SJCRH30 (cell line): ENCODE measurements at places on chromosomes 3 and 15.
A peak's percentile ranks its signal among the peaks of the same experiment; 100 is the strongest.

- DNase-seq, result no peak
Measured at GRCh38 chr3:35800960-35801459, 161.7 kb downstream of the ARPP21 start.

DNA sequence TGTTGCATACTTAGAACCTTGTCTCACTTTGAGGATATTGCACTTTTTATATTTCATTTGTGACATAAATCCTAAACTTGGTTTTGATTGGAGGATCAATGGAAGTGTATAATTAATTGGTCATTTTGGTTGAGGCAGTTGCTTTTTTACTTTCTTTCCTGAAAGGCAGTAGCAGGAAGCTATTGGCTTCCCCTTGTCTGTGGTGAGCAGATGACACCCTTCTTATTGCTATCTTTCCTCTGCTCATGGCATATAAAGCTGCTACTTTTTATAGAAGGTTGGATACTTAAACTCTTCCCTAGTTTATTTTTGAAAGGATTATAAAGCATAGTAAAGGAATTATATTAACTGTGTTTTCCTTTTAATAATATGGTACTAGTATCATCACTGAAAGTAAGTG, 28.6 kb downstream of the FAM98B start:
- DNase-seq, result no peak

DNA sequence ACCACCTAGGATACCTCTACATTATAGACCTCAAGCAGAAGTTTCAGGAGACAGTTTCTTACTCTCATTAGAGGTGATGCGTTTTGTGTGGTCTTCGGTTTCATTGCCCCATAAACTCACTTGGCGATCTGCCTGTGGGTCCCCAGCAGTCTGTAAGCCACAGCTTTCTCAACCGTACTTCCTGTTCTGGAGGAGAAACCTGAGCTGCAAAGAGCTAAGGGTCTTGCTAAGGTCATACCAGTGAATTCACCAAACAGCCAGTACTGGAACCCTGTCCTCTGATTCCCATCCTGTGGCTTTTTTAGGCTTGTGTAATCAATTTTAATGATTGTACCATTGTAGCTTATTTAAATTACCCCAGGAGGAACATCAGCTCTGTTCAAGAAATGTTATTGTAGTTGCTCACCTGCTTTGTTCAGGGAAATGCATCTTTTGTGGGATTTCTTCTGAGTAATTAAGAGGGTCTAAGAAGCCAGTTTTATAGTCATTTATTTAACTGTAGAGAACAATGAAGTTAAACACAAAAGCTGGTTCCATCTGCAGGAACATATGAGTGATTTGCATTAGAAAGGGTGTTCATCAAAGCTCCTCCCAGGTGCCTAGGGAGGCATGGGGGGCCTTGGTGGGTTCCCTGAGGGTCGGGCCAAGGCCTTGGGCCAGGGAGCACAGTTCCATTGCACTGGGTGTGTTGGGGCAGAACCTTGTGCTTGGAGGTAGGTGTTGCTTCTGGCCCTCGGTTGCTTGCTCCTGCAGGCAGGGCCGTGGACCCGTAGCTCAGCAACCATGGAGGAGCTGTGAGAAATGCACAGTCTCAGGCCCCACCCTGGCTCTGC, 69.6 kb downstream of the APBA2 start:
- peak; percentile 82 for DNase-seq

DNA sequence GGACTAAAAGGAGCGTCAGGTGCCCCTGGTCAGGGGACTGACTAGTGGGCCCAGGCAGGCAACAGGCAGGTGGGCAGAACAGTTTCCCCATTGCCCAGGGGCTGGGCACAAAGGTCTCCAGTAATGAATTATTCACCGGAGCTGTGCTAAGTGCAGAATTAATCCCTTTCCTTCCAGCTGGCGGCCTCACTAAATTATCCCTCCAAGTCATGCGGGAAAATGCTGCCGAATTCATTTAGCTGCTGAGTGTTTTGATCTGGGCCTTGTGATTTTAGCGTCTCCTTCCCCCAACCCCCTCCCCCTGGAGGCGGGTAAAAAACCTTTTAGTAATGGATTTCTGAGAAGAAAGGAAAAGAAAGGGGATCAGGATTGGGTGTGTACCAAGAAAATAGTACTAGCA, 47.2 kb downstream of the CCDC33 start:
- DNase-seq, result no peak

GRCh38 chr3:80050826-80051601, 283.2 kb upstream of the ROBO1 start:
- DNase-seq, result no peak

DNA sequence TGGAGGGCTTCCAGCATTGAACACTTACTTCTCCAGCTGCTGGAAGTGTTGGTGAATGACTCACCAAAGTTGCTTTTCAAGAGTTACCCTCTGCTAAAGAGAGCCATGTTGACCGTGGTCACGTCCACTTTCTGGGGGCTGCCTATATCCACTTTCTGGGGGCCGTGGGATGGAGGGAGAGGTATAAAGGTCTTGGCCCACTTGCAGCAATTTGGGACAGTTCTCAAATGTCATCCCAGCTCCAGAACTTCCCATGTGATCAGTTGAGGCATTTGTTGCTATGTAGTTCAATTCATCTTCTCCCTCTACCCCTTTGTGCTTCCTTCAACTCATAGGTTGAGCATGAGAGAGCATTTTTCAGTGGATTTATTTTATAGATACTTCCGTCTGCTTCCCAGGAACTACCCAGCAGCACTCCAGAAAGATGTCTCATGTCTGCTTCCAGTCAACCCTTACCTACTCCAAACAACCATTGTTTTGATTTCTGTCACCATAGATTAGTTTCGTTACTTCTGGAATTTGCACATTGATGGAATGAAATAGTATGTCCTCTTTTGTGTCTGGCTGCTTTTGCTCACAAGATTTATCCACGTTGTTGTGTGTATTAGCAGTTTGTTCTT, 130.6 kb downstream of the TCF12 start:
- no peak for DNase-seq

- DNase-seq, result no peak
Measured at GRCh38 chr3:77620009-77620408, 580.1 kb downstream of the ROBO2 start.

DNA sequence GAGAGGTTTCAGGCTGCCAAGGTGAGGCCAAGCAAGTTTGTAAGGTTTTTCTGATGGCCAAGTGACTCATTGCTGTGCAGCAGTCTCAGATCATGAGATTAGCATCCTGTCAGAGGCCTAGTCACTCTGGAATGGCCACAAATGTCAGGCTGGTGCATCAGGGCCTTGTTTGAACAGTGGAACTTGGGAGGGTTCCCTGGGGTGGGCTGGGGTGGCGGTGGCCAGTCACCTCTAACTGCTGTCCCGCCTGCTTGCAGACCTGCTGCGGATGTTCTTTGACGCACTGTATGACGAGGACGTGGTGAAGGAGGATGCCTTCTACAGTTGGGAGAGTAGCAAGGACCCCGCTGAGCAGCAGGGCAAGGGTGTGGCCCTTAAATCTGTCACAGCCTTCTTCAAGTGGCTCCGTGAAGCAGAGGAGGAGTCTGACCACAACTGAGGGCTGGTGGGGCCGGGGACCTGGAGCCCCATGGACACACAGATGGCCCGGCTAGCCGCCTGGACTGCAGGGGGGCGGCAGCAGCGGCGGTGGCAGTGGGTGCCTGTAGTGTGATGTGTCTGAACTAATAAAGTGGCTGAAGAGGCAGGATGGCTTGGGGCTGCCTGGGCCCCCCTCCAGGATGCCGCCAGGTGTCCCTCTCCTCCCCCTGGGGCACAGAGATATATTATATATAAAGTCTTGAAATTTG, 2.8 kb upstream of the FAM131A start:
- no peak for DNase-seq

DNA sequence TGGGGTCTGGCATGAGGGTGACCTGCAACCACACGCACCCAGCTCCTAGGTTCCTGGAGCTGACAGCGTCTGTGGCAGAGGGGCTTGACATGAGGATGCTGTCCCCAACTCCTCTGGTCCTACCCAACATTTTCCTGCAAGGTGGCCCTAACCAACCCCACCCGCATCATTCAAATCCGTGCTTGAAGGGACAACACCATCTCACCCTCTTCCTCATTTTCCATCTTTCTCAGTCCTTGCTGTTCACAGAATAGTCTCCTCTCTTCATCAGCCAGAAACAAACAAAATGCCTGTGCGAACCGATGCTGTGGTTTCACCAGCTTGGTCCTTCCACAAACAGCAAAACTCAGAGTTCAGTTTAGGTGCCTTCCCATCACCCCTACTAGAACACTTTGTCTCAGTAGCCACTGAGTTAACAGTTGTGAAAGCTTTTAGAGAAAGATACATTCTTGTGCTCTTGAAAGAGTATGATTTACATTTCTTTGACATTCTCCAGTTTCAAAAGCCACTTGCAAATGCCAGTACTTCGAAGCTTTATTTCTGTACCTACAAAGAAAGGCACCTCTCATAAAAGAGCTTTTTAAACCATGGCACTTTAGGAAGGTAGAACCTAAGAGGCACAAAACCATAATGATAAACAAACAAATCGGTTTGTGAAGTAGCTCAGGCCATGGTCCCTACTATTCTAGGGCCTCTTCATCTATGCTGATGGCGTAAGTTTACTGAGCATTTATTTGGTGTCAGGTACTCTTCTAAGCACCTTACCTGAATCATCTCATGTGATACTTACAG, 360.1 kb downstream of the SHQ1 start:
- no peak for DNase-seq

DNA sequence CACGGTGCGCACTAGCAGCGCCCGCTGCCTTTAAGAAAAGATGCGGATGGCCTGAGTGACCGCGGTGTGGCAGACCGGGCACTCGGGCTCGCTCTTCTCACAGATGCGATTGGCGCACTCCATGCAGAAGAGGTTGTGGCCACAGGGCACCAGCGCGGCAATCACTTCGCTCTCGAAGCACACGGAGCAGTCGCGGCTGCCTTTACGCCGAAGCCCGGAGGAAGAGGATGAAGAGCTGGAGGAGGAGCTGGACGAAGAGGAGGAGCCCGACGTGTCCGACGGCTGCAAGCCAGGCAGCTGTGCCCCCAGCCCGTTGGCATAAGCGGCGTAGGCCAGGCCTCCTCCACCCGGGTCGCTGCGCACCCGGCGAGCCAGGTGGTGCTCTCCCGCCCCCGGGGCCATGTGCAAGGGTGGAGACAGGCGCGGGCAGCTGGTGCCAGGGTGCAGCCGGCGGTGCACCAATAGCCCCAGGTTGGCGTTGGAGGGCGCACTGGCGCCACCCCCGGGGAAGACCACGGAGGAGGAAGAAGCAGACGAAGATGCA, 2.6 kb downstream of the MEX3B start:
- no peak for DNase-seq

GRCh38 chr3:8182904-8183303, 318.7 kb upstream of the LMCD1 start:
- DNase-seq, result no peak

- no peak for DNase-seq
Measured at GRCh38 chr3:52194485-52195290, 3.3 kb upstream of the ALAS1 start.

DNA sequence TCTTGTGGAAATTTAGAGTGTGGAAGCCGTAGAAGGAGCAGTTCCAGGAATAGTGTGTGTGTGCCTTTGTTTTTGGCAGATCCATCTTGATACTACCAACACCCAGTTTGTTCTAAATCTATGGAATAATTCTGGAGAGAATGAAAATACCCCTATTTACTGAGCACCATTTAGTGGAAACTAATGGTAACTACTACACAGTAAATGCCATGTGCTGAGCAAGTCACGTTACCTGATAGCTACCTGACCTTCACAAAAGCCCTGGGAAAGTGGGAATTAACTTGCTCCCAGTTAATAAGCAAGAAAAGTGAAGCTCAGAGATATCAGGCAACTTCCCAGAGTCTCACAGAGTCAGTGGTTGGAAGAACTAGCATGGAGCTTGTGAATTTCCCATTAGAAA, 137.7 kb downstream of the ARPP21 start:
- DNase-seq, result no peak

DNA sequence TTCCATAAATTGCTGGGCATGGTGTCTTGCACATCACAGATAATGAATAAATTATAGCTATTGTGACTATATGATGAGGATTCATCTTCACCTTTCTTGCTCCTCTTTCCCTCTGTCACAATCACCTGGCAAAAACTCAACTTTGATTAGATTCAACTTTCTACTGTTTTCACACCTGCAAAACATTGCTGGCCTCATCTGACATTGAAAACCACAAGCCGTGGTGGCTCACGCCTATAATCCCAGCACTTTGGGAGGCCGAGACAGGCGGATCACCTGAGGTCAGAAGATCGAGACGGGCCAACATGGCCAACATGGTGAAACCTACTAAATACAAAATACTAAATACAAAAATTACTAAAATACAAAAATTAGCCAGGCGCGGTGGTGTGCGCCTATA, 12.7 kb upstream of the PEX5L start:
- no peak for DNase-seq

DNA sequence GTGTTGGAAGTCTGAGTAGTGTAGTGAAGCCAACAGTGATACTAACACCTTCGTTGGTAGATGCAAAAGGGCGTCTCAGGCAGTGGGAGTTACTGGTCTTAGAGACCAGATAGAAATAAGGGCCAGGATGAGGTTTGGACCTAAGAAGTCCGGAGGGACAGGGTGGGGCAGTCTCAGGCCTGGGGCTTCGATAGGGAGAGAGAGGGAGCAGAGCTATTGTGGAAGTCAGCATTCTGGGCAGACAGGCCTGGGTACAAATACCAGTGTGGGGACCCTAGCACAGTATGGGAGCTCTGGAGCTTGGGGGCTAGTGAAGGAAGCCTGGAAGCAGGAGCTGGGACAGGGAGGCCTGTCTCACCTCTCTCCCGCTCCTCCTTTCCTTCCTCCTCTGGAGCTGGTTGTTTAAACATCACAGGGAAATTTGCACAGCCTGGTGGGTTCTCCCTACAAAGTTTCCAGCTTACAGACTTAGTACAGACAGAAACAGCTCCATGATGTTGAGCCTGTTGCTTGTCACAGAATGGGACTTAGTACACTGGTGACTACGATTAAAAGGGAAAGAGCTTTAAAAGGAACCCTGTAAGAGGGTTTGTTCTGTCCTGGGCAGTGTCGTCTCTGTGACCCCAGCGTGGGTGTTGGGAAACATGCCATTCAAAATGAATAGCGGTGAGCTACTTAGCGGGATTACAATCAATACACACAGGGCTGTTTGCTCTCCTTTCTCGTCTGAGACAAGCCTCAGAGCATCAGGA, 76.4 kb upstream of the TNFAIP8L3 start:
- DNase-seq, result no peak

- DNase-seq, result no peak
Measured at GRCh38 chr3:40387001-40387894, at the start of gene ENTPD3. Gene ENTPD3, plus strand, starts transcription at chr3:40387184. Its CDS starts 874 bp downstream, at chr3:40388058.

DNA sequence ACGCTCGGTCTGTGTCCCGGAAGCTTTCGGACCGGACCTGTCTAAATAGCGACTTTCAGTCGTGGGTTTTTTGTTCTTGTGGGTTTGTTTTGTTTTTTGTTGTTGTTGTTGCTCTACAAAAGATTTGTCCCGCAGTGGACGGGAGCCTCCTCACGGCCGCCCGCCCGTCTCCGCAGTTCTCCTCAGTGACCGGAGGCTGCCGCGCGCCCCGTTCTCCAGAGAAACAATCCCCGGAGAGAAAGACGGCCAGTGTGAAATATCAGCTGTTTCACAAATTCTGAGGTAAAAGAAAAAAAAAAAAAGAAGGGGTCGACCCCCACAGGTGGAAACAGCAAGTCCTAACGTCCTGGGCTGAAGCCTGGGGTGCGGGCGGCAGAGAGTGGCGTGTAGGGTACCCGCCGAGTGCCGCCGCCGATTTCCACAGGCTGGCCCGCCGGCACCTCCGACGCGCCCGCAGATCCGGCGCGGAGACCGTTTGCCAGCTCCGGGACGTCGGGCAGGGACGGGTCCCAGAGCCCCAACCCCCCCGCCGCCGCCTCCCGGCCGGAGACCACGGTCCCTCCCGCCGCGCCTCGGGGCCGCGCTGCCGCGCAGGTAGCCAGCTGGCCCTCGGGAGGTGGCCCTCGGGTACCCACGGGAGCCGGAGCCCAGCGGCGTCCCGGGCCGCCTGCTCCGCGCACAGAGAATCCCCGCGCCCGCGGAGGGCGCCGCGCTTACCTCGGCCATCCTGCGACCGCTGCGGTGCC, 478 bp downstream of the BNC1 start:
- DNase-seq, result no peak
